ENCODE measurements at places on chromosomes 4 and X. TPM values are rescaled to one million over a fixed set of nuclear protein-coding genes. Genes with fewer than 3 reads are reported as not detected.
A peak's percentile ranks its signal among the peaks of the same experiment; 100 is the strongest.

ARMCX2 gene
- total RNA-seq, result 37.7 TPM

- DNase-seq, result no peak
Observed at GRCh38 chrX:140510306-140510676, 5.4 kb upstream of the SOX3 start.

CXorf65 gene
- total RNA-seq, result not detected

- DNase-seq, result peak; percentile 99
Observed at GRCh38 chr4:124631760-124632159, 80.8 kb downstream of the ANKRD50 start.

DNA sequence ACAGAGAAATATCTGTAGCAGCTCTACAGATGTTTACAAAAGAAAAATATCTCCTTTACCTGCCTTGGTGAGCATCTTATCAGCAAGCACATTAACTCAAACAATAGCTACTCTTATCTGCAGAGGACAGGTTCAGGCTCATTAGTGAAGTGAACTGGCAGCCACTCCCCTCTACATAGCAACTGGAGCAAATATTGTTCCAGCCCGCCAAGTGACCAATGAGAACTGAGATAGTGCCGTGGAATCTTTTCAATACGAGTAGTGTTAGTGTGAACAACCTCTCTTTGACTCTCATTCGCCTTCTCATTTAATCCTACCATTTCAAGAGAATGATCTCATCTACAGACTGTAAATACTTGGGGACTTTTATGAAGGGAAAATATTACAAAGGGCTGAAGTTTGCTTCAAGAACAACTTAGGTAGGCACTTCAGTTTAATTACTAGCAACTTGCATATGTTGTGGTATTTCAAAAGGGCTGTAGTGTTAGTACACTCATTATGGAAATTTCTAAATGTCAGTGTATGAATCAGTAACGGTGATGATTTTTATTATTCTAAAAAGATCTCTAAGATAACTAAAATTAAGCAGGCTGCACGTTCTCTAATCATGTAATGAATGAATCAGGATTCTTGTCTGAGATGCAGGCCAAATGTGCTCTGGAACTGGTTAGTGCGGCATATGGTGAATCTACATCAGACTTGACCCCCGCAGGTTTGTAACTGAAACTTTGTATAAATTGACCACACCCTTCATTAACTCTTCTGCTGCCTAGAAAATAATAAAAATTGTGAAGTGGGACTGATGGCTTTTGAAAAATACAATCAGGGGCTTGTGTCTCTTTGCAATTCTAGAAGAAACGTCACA, 72.4 kb downstream of the PALLD start:
- DNase-seq, result peak; percentile 78

NPY2R gene
- not detected for total RNA-seq

CCDC120 gene
- total RNA-seq, result 0.44 TPM

- no peak for DNase-seq
Observed at GRCh38 chr4:165359506-165359905, 19.3 kb upstream of the CPE start.

COX7B2 gene
- total RNA-seq, result not detected

DNA sequence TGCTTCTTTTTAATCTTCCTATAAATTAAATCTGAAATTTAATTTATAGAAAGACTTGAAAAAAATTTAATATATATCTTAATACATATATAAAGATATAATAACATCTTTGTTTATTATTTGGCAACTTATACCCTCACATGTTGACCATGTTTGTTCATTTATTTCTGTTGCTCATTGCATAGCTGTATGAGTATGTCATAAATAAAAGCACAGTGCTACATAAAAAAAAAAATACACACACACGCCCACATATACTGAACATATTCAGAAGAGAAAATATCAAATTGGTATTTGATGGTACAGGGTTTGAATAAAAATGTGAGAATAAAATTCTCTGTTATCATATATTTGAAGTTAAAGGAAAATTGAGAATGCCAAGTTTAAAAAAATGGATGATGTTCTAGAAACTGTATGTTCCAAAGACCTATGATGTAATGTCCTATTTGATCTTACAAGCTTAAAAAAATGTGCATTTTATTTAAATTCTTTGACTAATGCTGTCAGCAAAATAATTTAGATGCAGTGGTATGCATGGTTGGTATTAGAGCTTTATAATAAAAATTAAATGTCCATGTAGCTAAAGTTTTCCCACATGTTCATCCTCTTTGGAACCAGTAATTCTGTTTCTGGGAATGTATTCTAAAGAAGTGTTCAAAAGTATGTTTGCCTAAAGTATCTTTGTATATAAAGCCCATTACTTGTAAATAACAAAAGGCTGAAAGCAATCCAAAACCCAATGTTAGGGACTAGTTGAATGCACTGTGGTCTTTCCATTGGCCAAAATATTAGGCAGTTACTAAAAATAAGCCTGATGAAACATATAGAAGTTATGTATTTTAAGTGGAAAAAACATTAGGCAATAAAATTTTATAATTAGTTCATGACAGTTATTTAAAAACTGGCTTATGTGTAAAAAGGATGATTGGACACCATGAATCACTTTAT, 12.9 kb downstream of the TMEM184C start:
- no peak for DNase-seq

- DNase-seq, result peak; percentile 63
Observed at GRCh38 chrX:40012039-40012867, 85.5 kb downstream of the BCOR start.

- DNase-seq, result no peak
Observed at GRCh38 chr4:145566086-145566708, 53.0 kb upstream of the MMAA start.

CLCN4 gene
- 6.9 TPM for total RNA-seq

DNA sequence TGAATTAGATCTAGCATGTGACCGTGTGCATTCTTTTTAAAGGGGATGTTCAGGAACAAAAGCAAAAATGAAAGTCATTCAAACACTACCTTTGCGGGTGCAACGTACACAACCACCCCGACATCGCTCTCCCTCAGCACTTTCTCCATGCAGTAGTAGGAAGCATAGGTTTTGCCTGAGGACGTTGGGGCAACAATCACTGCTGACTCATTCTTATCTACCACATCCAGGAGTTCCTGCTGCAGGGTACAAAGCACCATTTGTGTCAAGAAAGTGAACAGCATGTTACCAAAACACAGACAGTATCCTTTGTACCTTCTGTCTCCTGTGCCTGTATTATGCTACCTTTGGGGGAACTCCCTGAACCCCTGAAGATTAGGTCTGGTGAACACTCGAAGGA, 58.6 kb downstream of the DDX60L start:
- DNase-seq, result peak; percentile 88

UGT2A1 gene
- total RNA-seq, result not detected

DNA sequence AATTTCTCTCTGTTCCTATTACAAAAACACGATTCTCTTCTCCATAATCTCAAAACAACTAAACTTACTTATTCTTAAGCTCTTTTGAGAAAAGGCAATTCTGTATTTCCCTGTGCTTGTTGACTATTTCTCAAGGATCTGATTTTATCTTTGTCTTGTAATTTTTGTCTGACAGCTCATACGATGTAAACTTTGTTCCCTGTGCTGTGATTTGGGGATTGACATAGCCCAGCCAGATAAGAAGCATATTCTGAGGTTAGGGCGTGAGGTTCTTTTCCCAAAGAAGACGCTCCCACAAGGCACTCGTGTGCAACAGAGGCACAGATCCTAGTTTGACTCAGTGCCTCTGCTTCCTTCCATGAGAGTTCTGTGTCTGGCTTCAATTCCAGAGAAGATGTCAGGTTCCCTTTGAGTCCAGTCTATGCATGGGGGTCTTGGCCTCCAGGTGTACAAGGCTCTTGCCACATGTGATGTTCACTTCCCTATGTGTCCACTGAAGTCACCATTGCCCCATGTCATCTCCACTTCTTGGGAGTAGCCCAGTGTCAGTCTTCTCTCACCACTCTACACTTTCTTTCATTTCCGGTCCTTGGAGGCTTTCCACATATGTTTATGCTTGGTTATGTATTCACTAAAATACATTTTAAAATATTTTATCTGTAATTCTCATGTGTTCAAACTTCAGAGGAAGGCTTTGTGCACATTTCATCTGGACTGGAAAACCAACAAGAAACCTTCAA, 94.8 kb downstream of the MID1 start:
- no peak for DNase-seq

DNA sequence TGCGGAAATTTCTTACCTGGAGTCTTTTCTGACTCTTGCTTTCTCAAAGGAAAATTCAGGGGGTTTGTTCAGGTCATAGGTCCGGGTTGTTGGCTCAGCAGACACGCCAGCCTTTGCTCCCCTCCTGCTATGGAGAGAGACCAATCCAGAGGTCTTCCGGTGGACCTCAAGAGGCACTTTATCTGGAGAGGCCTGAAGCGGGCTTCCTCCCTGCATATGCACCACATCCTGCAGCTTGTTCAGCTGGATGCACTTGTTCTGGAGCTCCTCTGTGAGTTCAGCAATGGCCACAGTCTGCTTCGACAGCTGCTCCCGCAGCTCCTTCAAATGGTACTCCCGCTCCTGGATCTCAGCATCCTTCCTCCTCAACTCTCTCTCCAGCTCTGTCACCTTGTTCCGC, 10.5 kb downstream of the PRKG2 start:
- no peak for DNase-seq

- no peak for DNase-seq
Observed at GRCh38 chr4:1402516-1403091, 3.6 kb downstream of the NKX1-1 start.

DNA sequence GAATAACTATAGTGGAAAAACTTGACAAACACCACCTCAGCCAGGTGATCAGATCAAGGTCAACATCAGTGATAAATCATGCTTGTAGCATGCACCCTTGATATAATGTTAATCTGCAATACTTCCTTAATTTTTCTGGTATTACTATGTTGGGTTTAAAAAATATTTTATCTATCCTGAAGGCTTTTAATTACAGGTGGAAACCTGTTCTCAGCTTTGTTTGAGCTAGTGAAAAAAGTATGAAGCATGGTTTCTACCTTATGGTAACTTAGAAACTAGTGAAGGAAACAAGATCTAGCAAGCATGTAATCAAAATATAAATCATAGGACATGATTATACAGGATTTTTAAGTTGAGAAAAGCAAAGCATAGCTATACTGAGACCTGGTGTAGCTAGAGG, 26.6 kb downstream of the MAOA start:
- no peak for DNase-seq

MND1 gene
- total RNA-seq, result 2.8 TPM

PNMA5 gene
- total RNA-seq, result not detected

MUC7 gene
- not detected for total RNA-seq

- DNase-seq, result peak; percentile 90
Observed at GRCh38 chr4:77157859-77158486, 966 bp downstream of the CCNG2 start.

EXOC1L gene
- total RNA-seq, result not detected

DNA sequence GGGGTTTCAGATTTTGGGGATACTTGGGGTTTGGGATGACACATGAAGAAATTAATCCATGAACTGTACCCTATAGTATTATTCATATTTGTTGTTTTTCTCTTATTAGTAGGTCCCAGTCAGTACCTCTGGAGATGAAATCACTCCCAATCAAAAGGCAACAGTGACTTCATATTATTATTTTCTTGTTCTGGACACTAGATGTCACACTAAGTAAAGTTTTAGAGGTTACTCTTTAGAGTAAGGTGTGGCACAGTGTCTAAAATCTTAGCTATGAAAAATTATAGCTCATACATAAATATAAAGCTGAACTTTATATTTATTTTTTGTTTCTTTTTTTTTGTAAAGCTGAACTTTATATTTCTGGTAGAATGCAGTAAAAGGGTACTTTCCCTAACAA, 35.1 kb downstream of the FAM114A1 start:
- peak; percentile 42 for DNase-seq

GRCh38 chr4:99234331-99235010, 15.4 kb upstream of the ADH6 start:
- DNase-seq, result no peak

GRCh38 chr4:153001626-153002025, 65.5 kb downstream of the FHDC1 start:
- no peak for DNase-seq

DNA sequence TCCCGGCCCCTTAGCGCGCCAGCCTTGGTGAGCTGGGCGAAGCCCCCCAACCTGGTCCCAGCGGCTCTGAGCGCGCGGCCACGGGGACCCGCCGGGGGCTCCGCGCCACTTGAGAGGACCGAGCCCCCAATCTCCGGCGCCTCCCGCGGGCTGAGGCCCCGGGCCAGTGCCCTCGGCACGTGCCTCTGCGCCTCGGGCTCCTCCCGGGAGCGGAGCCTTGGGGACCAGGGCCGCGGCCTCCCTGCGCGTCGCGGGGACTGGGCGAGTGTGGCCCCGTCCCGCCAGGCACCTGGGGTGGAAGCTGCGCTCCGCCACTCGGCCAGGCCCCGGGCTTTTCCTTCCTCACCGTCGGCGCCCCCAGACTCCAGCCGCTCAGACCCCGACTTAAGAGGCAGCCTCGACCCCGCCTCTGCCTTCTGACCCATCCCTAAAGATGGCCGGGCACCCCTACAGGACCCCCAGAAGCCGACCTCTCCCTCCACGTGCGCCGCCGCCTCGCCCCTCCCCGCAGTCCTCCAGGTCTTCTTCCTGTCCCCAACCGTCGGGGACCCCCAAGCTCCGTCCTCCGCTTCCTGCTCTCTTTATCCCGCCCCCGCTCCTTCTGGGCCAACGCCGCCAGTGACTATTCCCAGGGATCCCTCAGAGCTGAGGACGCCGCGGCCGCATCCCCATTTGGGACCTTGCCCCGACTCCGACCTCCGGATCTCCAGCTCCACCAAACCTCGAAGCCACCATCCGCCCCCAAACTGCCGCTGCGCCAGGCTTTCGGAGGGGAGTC, 752 bp downstream of the ERAS start:
- no peak for DNase-seq

GRCh38 chr4:123812066-123812390, 415.4 kb downstream of the SPRY1 start:
- DNase-seq, result no peak

DNA sequence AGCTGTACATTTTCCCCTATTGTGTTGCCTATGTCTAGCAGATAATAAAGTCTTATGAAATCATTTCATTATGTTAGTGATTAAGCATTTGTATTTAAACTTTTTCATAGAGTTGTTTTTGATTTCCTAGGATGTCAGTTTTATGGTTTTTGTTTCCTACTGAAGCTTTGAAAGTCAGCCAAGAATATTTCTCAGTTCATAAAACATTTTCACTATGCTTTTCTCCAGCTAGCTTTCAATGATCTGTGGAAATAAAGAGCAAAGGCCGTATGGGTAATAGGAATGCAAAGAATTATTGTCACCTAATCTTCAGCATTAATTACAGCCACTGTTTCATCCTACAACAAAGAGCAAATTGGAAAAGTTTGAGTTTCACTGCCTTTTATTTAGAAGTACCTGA, 145.7 kb upstream of the NUDT6 start:
- DNase-seq, result peak; percentile 68

DNA sequence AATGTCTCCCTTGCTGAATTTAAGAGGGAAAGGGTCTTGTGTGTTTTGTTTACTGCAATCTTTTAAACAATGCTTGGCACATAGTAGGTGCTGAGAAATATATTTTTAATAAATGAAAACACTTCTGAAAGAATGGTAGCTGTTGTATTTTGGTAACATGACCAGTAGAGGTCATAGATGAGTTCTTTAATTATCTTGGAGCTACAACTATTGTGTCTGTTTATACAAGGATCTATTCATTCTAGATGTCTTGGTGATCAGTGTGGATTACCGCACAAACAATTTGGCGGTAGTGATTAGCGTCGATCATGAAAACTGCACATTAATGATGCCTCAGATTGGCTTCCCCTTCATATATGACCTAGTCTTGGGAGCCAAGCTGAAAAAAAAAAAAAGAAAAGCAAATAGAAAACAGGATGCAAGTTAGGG, 21.4 kb upstream of the SCRG1 start:
- DNase-seq, result peak; percentile 39

GC gene
- total RNA-seq, result not detected

NLRP2B gene
- under 0.01 TPM for total RNA-seq

GRCh38 chr4:183165376-183165775, 66.3 kb downstream of the WWC2 start:
- no peak for DNase-seq

All from lung microvascular endothelial cell (primary cell).